Adrenal gland (tissue), 19 donors: ENCODE measurements at places on chromosomes 2 and 18. TPM values are rescaled to one million over a fixed set of nuclear protein-coding genes. Genes with fewer than 3 reads are reported as not detected.

RNF144A gene
- polyA plus RNA-seq: 15.2 TPM

TUBA3E gene
- polyA plus RNA-seq: not detected

GRCh38 chr2:930935-931334 lies 19.7 kb upstream of the SNTG2 start:
- DNase-seq: no peak

DNA sequence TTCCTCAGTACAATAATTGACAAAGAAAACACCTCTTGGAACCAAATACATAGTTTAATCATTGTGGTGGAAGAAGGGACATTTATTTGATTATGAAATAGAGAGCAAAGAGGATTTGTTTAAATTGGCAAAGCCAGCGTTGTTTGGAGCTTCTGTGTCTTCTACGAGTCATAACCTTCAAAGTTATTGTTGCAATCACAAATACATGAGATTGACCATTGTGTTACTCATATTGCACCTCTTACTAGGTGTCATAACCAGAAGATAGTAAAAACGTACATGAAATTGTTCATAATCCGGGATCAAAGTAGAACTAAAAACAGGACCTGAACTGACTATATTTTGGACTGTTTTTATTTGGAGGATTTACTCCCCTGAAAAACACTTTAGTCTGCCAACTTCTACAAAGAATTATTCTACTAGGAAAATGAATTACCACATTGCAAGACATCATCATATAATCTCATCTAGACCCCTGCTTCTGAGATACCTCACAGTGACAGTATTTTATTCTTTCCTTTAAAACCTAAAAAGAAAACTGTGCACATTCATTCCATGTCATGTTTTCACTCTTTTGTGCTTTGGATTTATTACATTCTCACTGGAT lies 151.7 kb upstream of the KLF7 start:
- DNase-seq: no peak

DNA sequence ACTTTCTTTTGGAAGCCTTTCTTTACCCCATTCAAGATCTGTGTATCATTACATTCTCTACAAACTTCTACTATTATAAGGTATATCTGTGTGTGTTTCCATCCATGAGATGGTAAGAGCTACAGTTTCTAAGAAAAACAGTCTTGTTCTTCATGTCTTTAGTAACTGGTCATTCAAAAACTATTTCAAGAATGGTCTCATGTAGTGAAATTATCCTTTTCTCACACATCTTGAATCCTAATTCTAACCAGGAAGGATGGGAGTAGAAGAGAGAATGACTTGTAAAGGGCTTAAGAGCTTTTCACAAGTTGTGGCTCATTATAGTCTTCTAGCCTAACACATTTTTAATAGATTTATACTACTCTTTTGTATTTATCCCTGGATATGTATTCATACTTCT lies 47.3 kb downstream of the ROCK1 start:
- no peak for DNase-seq
